ENCODE measurements at places on chromosomes 5 and 9. TPM values are rescaled to one million over a fixed set of nuclear protein-coding genes. Genes with fewer than 3 reads are reported as not detected.

The DAB2IP gene
- total RNA-seq = 55.6 TPM

The GFI1B gene
- total RNA-seq = not detected

The HMCN2 gene
- total RNA-seq = 6.3 TPM

GRCh38 chr5:174340226-174340625 is 294.7 kb downstream of the NSG2 start:
- H3K27me3 ChIP-seq = peaks cover 46% of the 10 kb centered on the region
- no peak overlapping the region for H3K4me3 ChIP-seq
- no peak for DNase-seq
- H3K36me3 ChIP-seq = no peaks in the 10 kb centered on the region
- no peak overlapping the region for H3K27ac ChIP-seq

DNA sequence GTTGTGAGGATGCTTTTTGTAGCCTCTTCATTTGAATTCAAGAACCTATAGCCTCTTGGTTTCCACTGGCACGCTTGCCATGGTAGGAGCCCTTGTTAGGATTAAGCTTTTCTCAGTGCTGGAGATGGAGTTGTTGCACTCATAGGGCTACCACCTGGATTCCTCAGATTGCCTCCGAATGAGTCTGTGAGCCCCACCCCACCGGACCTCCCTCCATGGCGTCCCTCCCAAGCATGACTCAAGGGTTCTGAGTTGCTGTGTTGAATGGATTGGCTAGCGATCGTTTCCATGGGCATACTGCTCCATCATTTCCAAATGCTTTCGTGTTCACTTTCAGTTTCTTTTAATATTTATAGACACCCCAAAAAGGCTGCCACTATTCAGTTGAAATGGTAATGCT is 69.9 kb downstream of the DAPK1 start:
- peaks cover 24% of the 10 kb centered on the region for H3K4me1 ChIP-seq
- H3K36me3 ChIP-seq = no peaks in the 10 kb centered on the region
- no peak overlapping the region for H3K27ac ChIP-seq
- no peaks in the 10 kb centered on the region for H3K27me3 ChIP-seq
- DNase-seq = no peak

DNA sequence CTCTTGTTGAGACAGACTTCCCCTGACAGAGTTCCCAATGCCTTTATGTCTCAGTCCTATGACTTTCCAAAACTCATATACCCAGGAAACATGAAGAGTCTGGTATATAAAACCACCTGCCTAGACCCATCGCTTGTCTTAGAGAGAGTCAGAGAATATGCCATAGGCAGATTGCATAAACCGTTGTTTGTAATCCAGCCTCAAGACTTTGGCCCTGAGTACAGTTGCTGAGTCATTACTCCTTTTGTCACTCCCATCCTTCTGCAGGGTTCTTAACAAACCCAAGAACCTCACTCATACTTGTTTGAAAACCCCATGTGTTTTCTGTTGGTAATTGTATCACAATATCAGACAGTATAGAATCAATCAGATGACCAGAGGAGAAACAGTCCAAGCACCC is 616.3 kb downstream of the SLCO4C1 start:
- H3K36me3 ChIP-seq = no peaks in the 10 kb centered on the region
- H3K27me3 ChIP-seq = no peaks in the 10 kb centered on the region
- DNase-seq = no peak
- H3K4me3 ChIP-seq = no peak overlapping the region
- no peak overlapping the region for H3K27ac ChIP-seq
- H3K4me1 ChIP-seq = peaks cover 4% of the 10 kb centered on the region

GRCh38 chr9:106587042-106587441 is 275.9 kb upstream of the ZNF462 start:
- DNase-seq = no peak
- H3K4me1 ChIP-seq = peaks cover 24% of the 10 kb centered on the region
- H3K27me3 ChIP-seq = no peaks in the 10 kb centered on the region
